SIG-M5 (cell line): ENCODE measurements at places on chromosomes 16 and 17.

DNA sequence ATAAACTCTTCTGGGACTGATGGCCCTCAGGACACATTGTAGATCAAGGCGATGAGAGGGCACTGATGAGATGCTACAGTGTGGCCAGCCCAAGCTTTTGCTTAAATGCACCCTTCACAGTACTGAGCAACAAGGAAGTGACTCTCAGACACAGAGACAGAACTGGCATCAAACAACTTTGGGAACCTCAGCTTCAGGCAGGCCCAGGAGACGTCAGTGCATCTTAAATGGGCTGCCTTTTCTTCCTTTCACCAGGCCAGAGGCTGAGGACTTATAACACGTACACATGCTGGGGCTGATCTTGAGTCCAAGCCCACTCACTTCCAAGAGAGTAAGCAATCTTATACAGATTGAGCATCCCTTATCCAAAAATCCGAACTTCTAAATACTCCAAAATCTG, 386.1 kb upstream of the C16orf82 start:
- DNase-seq, result no peak

- no peak for DNase-seq
Observed at GRCh38 chr16:85127379-85127723, 15.1 kb upstream of the CIBAR2 start.

- DNase-seq, result no peak
Observed at GRCh38 chr17:72890711-72891110, 201.8 kb downstream of the SLC39A11 start.

DNA sequence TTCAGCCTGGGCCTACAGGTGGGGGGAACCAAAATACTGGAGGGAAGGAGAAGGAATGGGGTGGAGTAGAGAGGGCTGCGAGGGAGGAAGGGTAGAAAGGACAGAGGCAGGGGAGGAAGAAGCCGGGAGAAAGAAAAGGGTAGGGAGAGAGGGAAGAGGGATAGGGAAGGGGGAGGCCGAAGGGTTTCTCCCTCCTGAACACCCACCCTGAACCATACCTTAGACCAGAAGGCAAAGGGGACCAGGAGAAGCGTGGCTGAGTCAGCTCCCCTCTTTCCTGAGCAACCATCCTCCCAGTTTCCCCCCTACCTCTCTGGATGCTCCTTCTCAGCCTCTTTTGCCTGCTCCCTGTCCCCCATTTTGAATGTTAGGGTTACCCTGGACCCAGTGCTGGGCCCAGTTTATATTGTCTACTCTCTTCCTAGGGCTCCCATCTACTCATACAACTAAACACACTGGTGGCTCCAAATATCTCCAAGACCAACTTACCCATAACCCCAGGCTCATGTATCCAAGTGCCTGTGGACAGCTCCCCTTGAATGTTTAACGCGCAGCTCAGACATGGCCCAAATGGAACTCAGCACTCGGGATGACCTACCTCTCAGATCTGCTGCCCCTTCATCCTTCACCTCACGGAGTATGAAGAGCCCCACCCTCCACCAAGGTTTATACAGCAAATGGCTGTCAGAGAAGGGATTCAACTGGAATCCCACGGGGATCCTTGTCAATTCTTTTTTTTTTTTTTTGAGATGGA, 7.8 kb downstream of the TSPOAP1 start:
- DNase-seq, result no peak

GRCh38 chr17:42598905-42599304, 10.3 kb downstream of the RETREG3 start:
- no peak for DNase-seq

GRCh38 chr17:77641718-77642117, 316.8 kb upstream of the TNRC6C start:
- no peak for DNase-seq

DNA sequence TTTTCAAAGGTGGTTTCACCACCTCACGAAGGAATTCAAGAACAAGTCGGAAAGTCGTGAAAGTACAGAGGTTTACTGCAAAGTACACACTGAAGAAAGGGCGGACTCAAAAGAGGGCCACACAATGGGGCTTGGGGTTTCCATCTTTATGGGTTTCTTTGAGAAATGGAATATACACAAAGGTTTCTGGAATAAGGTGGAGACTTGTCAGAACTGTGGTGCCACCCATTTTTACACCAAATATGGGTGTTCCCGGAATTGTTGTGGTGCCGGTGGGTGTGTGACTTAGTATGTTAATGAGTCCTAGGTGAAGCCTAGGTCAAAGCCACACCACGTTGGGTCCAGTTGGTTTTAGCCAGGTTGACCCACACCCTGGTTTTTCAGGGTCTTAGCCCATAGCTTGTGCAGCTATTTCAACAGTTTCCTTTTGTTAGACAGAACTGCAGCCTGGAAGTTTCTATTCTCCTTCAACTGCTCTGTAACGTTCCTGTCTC, 567 bp upstream of the GCSH start:
- DNase-seq, result no peak

DNA sequence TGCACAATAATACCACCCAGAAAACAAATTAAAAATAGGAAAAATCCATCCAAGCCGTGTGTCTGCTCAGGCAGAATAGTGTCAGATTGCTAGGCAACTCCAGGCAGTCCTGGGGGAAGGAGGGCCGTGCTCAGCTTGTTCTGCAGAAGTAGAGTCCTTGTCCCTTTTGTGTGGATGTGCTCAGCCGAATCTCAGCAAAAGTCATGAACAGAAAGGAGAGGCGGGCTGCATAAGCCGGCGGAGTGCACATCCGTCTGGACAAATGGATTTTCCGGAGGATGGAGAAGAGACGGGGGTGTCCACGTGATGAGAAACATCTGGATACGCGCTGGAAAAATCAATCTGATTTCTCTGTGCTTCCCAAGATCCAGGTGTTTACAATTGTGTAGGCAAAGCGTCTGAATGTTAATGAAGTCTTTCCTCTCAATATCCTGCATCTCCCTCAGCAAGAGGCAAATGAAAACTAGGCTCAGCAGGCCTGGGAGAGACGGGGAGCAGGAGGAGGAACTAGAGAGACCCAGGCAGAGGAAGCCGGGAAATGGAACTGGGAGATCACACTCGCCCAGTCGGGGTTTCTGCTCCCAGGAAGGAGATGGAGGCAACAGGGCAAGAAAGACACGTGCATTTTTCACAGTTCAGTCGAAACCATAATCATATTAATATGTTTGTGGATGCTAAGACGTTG, 7.7 kb upstream of the RBFOX3 start:
- DNase-seq, result no peak

DNA sequence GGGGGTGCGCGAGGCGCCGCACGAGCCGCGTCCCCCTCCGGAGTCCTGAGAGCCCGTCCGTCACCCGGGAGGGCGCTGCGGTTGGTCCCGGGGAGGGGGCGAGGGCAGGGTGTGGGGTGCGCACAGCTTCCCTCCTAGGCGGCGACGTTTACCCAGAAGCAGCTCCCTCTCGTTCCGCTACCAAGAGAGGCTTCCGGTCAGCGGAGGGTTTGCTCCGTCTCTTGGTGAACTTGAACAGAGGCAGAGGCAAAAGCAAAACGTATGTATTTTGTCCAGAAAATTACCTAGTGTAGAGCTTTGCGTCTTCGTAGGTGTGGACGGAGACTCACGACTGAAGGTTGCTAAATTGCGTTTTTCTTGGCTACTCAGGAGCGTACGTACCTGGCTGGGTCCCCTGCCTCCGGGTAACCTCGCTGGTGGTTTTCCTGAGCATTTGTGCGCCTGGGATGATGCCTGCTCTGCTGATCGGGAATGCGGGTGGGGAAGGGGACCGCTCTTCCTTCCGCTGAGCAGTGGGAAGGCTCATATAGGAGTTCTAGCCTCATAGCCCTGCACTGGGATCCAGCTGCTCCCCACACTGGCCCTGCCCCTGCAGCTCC, 833 bp downstream of the WSCD1 start:
- DNase-seq, result no peak

GRCh38 chr16:82364690-82365089, 194.7 kb upstream of the MPHOSPH6 start:
- no peak for DNase-seq

DNA sequence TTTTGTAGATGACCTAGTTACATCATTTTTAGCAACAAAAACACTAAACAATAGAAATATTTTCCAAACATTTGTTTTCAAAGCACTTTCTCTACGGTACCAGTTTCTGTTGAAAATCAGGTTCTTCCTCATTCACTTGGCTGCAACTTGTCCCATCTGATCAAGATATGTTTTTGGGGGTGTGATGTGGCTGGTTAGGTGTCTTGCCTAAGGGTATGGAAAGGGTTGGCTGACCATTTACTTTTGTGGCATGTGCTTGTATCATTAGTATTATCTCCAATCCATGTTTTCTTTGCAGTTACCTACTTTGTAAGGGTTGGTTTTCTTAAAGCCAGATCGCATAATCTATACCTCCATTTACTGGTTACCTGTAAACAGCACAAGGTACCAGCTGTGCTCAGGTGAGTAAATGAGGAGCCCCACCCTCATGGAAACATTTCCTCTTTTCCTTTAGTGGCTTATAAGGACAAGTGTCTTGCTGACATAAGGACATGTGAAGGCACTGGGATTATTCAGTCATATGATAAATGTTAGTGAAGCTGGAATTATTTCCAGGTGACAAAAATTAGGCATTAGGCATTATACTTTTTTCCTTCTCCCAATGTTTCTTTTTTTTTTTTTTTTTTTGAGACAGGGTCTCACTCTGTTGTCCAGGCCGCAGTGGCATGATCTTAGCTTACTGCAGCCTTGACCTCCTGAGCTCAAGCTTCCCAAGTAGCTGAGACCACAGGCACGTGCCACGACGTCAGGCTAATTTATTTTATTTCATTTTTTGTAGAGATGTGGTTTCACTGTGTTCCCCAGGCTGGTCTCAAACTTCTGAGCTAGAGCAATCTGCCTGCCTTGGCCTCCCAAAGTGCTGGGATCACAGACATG, 162.0 kb downstream of the CCDC182 start:
- DNase-seq, result no peak

- no peak for DNase-seq
Observed at GRCh38 chr17:1878419-1879121, 48.8 kb downstream of the RPA1 start.

DNA sequence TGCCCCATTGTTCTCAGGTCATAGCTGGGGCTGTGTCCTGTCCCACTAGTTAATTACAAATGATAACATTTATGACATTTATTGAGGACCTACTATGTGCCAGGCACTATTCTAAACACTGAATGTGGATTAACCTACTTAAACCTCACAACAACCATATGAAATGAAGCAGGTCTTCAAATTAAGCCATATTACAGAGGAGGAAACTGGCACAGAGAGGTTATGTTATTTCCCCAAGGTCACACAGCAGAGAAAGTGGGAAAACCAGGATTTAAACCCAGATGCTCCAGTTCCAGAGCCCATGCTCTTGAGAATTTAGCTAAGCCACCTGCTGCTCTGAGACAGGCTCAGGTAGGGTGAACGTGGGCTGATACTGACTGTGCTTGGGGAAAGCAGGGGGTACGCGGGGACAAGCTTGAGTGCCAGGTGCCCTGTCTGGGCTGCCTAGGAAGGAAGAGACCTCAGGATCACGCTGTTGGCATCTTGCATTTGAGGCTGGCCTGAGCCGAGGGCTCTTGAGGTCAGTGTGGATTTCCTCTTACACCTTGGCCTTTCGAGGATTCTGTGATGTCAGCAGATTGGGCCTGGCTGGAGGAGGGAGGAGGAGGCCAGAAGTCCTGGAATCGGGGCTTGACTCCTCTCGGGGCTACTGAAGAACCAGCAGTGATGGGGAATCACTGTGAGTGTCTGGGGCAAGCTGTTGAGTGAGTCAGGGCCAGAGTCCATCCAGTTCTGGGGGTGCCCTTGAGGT, 8.9 kb downstream of the SPNS2 start:
- no peak for DNase-seq

GRCh38 chr17:64300699-64300965, 37.6 kb upstream of the TEX2 start:
- DNase-seq, result no peak

- no peak for DNase-seq
Observed at GRCh38 chr16:88639231-88640038, 1.1 kb downstream of the IL17C start.

GRCh38 chr16:61471737-61472136, 564.5 kb downstream of the CDH8 start:
- DNase-seq, result no peak

- DNase-seq, result no peak
Observed at GRCh38 chr17:77186141-77186604, 45.4 kb downstream of the SEC14L1 start.

GRCh38 chr17:58107306-58107705, 24.1 kb downstream of the DYNLL2 start:
- DNase-seq, result no peak

GRCh38 chr17:39996800-39997199, 16.2 kb downstream of the PSMD3 start:
- DNase-seq, result no peak

DNA sequence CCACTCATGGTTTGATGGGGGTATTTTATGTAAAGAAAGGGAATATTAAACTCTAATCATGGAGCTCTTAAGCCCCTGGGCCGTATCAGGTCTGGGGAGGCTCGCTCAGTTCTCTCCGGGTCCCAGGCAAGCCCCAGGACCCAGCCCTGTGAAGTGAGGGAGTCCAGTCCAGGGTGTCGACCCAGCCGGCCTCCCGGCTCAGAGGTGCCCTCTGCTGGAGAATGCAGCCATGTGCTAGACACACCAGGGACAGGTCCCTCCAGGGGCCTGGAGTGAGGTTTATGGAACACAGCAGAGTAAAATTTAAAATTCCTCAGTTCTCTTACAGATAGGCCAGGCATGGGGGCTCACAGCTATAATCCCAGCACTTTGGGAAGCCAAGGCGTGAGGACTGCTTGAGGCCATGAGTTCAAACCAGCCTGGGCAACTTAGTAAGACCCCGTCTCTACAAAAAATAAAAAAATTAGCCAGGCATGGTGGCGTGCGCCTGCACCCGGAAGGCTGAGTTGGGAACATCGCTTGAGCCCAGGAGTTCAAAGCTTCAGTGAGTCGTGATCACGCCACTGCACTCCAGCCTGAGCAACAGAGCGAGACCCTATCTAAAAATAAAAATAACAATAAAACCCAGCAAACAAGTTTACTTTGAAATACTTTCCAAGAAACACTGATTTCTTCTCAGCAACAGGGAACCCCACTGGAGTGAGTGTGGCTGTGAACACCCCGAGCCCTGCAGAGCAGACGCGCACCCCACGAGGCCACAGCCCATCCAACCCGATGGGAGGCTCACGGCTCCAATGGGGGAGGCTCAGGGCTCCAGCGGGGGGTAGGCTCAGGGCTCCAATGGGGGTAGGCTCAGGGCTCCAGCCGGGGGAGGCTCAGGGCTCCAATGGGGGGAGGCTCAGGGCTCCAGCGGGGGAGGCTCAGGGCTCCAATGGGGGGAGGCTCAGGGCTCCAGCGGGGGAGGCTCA, 72.2 kb downstream of the ZNF778 start:
- DNase-seq, result no peak
